ENCODE measurements at places on chromosomes 2 and 18. TPM values are rescaled to one million over a fixed set of nuclear protein-coding genes. Genes with fewer than 3 reads are reported as not detected.

The HOXD11 gene
- total RNA-seq, result 17.3 TPM

- no peak for DNase-seq
Measured at GRCh38 chr18:1353025-1353424, 448.4 kb downstream of the ADCYAP1 start.

GRCh38 chr2:101342625-101343008 lies 34.1 kb upstream of the RNF149 start:
- DNase-seq, result no peak

- DNase-seq, result no peak
Measured at GRCh38 chr2:220152281-220152935, 525.0 kb downstream of the SLC4A3 start.
